Hippocampal formation (tissue), 2 donors: ENCODE measurements at places on chromosomes 4 and X.

GRCh38 chrX:24479924-24480323, 14.8 kb downstream of the PDK3 start:
- no peak for DNase-seq

DNA sequence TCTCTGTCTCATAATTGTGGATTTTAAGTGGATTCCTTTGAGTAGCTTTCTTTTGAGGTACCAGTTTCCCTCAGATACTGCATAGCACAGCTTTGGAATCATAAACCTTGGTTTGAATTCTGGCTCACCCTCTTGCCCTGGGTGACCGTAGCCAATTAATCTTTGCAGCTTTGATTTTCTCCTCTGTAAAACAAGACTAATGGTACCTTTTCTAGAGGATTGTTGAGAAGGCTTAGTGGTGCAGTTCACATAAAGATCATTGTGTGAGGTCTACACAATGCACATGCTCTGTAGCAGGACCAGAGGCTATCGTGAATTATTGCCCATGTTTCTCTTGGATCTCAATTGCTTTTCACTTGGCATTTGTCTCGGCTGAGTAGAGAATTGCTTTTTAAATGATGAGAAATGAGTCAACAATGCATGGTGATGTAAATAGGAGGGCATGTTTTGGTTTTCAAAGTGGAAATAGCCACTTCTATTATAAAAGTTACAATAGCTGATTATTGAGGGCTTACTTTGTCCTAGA, 47.9 kb downstream of the TMEM131L start:
- no peak for DNase-seq

- no peak for DNase-seq
Observed at GRCh38 chr4:142081025-142081424, 444.6 kb downstream of the IL15 start.

DNA sequence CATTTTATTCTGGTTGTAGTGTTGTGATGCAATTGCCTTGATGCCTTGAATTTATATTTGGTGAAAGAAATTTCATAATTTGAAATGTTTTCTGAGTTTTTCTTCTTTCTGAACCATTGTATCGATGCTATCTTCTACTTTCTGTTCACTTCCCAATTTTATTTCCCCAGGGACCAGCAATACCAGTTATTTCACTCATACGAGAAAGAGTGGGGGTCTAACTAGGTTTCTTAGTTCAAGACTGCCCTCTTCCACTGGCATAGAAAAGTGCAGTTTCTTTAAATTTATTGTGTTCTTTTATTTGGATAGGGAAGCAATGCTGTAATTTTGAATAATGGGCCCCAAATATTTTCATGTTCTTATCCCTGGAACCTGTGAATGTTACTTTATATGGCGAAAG, 544.0 kb upstream of the ADGRL3 start:
- DNase-seq: no peak

DNA sequence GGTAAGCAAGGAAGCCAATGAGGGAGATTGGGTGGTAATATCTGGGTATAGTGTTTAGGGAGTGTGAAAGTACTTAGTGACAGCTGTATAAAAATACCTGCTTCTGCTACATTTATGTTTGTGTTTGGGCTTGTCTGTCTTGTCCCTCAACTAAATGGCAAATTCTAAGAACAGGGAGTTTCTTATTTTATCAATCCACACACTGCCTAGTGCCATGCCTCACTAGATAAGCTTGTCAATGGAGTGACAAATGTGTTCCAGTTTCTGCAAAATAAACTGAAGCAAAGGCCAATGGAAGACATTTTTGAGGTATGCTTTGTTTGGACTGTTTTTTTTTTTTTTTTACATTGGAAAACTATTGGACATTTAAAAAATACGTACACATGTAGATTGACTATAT, 418.0 kb downstream of the SH2D1A start:
- DNase-seq: no peak
